ENCODE measurements at places on chromosomes 16 and 17.

DNA sequence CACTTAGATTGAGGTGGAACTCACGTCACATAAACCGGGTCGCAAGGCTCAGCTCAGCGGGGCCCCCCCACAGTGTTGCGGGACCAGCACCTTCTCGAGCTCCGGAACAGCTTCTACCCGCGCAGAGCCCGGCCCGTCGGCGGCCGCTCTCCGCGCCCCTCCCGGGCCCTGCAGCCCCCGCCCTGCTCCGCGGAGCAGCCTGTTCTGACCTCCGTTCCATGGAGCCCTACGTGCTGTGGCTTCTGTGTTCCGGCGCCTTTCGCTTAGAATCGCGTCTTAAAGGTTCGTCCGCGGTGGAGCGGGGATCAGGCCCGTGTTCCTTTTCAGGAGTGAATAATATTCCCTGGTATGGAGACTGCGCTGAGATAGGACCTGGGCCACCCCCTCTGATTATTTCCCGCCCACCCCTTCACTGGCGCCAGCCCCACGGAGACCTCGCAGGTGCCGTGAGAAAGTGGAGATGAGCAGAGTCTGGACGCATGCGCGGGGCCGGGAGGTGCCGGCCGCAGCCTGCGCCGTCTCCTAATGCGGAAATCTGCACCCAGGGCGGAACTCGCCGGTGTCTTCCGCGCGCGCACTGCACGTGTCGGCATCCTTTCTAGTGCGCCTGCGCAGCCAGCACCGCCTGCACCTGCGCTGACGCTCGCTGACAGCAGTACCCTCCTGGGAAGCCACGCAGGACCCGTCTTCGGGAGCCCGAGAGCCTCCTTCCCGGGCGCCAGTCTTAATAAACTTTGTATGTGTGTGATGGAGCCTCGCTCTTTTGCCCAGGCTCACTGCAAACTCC lies 30.9 kb downstream of the ZNF778 start:
- no peak for DNase-seq

DNA sequence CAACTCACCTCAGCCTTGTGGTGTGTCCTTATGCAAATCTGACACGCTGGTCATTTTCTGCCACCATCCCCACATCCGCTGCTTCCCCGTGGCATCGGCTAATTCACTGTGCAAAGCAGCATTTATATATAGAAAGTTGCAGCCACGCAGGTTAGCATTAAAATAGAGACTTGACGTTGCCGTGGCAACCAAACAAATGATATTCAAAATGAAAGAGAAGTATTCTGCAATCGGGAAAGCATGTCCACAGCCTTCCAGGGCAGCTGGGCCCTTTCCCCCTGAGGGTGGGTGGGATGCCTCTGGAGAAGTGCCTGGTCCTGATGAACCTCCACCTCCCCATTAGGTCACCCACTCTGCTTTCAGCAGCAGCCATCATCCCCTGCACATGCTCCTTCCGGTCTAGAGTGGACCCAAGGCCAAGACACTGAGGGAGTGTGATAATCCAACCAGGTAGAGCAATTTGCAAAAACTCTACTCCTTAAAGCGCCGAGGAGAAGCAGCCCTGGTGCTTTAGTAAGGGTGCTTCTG lies 138.7 kb downstream of the GAS7 start:
- peak; percentile 35 for DNase-seq

DNA sequence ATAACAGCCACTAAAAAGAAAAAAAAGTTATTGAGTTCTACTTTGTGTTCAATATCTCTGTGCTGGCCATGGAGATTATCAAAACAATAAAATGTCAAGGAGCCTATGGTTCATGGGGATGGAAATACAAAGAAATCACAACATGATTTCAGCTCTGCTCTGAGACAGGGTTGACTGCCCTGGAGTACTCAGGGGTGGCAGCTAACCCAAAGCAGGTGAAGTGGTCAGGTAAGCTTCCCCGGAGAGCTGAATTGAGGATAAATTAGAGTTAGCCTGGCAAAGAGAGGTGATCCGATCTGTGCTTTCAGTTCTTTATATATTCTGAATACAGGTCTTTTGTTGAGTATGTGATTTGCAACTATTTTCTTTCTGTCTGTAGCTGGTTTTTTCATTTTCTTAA lies 119.3 kb upstream of the TMEM97 start:
- DNase-seq: no peak

DNA sequence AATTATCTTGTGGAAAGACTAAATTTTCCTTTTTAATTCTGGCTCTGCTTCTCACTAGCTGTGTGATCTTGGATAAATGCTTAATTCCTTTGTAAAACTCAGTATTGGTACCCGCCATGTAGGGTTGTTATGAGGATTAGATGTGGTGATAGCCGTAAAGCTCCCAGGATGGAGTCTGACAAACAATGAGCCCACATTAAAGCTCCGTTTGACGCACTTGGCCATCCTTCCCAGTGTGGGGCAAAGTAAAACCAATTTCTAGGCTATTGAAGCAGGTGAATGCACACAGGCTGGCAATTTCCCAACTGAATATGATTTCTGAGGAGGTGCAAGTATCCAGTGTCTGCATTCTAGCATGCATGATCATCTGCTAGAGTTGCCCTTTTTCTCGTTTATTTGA lies 123.6 kb downstream of the MRTFB start:
- no peak for DNase-seq
